Erythroblast (primary cell): ENCODE measurements at places on chromosomes 13 and 19.

- DNase-seq, result peak; percentile 1
These were observed 1709.2 kb upstream of the PCDH20 start for GRCh38 chr13:63124863-63125262.

- no peak for DNase-seq
These were observed 146.9 kb upstream of the UFM1 start for GRCh38 chr13:38202740-38203139.

- DNase-seq, result no peak
These were observed 196.7 kb downstream of the FOXO1 start for GRCh38 chr13:40469581-40470310.

GRCh38 chr13:111548301-111548700 lies 227.9 kb downstream of the TEX29 start:
- DNase-seq, result no peak

GRCh38 chr19:2154587-2155075 lies 3.3 kb upstream of the AP3D1 start:
- no peak for DNase-seq

DNA sequence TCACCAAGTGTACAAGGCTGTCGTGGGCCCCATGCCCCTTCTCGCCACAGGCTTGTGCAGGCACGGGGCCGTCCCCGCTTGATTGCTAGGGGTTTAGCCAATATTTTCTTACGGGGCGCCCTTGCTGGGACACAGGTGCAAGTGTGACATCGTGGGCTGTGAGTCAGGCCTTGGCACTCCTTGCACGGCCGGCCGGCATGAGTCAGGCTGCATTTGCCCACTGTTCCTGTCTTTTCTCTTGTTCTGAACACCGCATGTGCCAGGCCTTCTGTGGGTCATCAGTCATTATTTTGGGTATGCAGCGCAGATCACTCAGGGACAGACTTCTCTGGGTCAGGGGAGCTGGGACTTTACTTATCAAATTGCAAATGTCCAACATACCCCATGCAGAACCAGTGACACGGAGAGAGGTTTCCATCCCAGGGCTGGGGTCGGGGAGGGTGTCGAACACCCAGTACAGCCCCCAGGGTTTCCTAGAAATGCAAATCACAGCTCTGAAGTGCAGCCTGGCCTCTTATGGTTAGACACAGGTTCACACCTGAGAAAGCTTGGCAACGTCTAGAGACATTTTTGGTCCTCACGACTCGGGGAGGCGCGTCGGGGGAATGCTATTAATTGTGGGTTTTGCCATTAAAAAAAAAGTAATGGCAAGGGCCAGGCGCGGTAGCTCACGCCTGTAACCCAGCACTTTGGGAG lies 22.5 kb upstream of the KLF2 start:
- DNase-seq, result no peak
